NCI-H187 treated with DMSO at 0.1 percent for 48 hours (cell line): ENCODE measurements at places on chromosomes 11 and 22.

GRCh38 chr11:3867209-3868091 lies 12.0 kb downstream of the STIM1 start:
- no peak for DNase-seq

DNA sequence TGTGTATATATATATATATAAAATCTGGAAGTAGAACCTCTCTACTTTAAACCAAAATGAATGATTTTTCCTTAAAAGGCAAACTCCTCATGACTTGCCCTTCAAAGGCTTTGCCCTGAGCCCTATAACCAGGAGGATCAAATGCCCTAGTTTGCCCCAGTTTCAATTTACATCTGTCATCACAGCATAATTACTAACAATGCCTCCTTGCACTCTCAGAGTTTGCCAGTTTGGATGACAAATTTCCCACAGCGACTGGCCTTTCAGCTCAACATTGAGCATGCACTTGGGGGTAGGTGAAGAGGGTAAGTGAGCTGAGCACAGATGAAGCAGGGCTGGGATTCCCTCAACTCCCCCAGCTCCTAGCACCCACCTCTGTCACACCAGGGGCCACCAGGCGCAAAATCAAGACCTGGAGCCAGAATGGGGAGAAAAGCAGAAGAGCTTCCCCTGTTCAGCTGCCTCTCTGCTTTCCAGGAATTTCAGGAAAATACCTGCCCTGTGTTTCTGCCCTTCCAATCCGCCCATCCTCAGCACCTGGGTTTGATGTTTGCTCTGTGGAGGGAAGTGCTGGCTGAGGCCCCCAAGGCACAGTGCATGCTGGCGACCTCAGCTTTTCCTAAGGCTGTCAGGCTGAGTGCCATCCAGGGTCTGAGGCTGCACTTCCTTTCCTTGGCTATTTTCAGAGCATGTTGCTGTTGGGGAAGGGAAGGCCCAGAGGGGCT lies 67.5 kb downstream of the ADAMTS15 start:
- no peak for DNase-seq

DNA sequence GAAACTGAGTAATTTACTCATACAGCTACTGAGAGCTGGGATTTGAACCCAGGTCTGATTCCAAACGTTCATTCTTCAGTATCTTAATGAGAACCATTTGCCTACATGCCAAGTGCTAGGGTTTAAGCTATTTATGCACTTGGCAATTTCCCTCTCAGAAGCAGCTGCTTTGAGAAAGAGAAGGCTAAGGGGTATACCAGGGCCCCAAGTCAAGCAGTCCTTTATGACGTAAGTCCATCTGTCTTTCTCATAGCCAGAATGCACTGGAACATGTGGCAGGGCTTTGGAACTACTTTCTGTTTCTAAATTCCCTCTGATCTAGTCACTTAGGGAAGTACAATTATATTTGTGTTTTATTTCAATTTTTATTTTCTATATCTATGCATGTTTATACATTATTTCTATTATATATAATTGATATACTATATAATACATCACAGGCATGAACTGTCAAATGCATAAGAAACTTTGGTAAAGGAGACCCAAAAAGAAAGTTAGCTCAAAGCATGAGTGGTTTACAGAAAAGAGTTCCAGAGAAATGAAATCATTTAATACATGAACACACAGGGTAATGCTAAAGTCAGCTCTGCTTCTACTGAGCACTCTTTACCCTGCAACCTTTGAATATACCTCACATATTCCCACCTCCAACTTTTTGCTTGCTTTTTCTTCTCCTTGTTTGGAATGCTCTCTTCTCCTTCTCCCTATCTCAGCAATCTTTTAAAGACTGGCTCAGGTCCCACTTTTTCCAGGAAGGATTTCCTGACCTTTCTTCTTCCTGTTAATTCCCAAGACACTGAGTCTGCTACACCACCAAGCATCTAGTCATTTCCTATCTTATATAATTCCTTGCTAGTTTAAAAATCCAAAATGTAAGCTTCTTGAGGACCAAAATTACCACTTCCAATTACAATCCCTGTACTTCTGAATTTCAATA lies 80.5 kb upstream of the GDPD4 start:
- no peak for DNase-seq

GRCh38 chr11:46664612-46665011 lies 35.8 kb downstream of the ARHGAP1 start:
- no peak for DNase-seq

DNA sequence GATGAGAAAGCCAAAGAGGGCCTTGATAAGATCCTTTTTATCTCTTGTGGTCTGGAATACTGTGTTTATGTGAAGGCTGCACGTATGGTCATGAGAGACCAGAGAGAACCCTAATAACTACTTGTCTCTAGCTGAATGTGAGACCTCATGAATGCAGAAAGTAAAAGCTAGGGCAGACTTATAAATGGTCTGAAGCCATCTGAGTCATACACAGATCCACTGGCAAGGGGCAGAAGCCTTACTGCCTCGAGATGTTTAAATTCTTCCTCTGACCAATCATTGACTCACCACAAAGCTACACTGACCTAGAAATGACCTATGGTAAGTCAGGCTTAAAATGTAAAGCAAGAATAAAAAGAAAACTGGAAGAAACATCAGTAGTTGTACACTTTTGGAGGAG lies 22.7 kb upstream of the OR4B1 start:
- DNase-seq: no peak

DNA sequence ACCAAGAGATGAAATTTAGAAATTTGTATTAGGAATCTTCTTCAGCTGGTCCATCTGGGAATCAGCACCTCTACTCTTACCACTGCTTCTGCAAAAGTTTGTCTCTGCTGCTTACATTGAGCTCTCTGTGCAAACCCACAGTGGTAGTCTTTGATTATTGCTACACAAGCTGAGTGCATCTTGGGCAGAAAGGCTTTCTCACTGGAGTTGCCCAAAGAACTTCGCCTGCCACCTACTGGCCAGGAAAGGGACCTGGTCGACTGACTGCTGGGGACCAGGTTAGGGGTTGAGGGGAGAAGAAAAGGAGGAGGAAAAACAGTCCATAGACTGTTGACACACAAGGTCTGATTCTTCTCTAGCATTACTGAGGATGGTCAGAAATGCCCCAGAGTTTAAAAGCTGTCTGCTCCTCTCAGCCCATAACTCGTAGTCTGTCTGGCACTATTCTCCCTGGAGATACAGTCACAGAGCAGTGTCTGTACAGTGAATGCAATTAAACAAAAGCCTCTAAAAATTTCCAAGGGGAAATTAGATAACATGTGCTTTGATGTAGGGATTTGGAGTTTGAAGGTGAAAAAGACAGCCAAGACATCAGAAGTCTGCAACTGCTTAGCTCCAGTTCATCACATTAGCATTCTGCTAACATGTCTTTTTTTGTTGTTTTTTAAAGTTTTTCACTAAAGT lies 215.0 kb upstream of the CTSC start:
- no peak for DNase-seq

DNA sequence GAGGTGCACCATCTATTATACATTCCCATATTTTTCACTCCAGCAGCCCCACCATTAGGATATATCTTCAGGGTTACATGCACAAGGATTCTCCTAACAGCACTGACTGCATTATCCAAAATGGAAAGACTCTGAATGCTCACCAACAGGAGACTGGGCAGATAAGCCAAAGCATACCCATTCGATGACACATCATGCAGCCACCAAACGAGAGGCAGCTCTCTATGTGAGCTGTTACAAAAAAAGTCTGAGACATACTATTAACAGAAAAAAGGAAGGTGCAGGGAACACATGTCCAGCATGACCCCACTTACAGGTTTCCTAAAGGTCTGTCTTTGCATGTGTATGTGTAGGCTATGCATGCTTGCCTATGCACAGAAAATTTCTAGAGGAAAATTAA lies 12.4 kb upstream of the SERPIND1 start:
- DNase-seq: no peak

DNA sequence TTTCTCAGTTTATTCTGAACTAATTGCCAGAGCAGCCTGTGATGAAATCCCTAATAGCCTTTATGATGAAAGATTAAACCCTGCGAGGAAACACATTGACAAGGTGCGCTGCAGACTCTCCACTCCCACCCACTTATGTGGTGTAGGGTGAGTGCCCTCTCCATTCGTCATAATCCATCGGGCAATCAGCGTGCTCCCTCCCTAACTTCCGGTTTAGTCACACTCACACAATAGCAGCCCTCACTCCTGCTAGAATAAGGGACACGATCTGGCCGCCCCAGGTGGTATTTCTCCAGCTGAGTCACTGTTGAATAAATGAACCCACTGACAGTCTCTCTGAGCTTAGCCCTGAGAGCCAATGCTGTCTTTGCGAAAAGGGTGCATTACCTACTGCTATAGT lies 188.3 kb downstream of the OPCML start:
- DNase-seq: no peak

GRCh38 chr11:102780491-102780918 lies at the start of gene MMP10:
MMP10 (minus strand) TSS chr11:102780628; CDS start chr11:102780591, 37 bp downstream.
- no peak for DNase-seq

- DNase-seq: no peak
These were observed 54.7 kb downstream of the SMIM38 start for GRCh38 chr11:69210310-69211035.

DNA sequence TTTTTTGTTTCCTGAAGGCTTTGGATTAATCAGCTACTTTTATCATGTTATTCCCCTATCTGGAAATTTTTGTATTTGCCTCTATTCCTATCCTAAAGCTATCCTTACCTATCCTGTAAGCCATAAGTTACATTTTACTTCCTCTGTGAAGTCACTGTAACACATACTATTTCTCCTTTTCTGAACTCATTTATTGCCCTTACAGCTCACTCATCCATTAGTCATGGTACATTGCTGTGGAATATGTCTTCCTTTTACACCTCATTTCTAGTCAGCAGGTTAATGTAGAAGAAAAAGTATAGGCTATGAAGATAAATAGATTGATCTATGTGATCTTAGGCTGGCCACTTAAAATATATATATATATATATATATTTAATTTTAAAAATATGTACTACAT lies 28.0 kb downstream of the SWAP70 start:
- no peak for DNase-seq

DNA sequence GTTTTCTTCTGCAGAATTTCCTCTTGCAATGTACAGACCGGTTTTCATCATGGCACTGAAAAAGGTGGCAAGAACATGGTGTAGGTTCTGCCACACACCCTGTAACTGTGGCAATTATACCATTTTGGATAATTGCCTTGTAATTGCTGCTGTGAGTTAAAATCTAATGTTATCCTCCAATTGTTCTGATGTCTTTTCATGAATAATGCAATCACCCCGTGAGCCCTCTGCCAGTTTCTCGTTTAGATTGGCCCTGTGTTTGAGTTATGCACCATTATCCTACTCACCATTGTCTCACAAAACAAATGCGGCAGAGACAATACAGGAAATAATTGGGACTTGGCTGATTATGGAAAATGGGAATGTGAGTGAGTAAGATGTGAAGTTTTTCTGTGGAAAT lies 61.8 kb upstream of the MTNR1B start:
- DNase-seq: no peak

- no peak for DNase-seq
These were observed 93.3 kb downstream of the RCN1 start for GRCh38 chr11:32184041-32184722.

DNA sequence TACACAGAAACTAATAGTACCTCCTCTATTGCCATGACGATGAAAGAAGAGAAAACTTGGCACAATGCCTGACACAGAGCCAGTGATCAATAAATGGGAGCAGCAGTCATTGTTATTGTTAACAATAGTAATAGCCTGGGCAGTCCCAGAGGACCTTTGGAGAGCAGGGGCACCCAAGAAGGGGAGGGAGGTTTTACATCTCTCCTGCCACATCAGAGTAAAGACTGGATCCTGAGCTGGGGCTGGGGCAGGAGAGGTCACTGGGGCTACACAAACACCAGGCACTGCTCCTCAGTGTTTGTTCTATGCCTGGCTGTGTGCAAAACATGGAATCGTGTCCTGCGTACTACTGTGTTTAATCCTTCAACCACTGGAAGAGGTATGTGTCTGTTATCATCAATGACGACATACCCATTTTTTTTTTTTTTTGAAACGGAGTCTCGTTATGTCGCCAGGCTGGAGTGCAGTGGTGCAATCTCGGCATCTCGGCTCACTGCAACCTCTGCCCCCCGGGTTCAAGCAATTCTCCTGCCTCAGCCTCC lies 25.0 kb upstream of the CREB3L1 start:
- no peak for DNase-seq

DNA sequence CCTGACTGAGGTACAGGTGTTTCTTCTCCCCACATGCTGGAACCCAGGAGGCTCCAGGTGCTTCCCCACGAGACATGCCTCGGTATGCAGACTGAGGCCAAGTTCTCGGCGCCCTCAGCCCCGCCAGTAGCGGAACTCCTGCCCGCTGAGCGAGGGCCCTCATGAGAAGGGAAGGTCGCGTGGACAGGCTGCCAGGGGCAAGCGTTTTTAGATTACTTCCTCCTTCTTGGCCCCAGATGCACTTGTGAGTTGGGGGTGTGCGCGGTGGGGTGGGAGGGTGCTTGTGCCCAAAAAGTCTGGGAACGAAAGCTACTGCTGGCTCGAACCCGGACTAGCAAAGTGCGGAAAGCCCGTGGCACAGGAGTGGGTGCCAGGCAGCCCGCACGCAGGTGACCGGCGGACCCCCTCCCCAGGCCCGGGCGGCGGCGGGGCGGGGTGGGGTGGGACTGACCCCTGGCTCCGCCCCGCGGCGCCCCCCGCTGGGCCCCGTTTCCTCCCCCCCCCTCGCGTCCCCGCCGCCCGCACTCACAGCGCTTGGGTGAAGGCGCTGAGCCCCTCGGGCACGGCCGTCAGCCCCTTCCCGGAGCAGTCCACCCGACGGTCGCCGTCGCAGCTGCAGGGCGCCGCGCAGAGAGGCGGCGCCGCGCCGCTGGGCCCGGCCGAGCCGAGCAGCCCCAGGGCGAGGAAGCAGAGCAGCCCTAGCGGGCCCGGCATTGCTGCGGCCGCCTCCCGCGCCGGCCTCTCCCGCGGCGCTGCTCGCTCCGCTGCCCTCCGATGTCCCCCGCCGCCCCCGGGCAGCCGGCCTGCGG lies 797 bp downstream of the LGR4 start:
- DNase-seq: no peak

GRCh38 chr11:762421-763072 lies 14.7 kb downstream of the GATD1 start:
- no peak for DNase-seq

- no peak for DNase-seq
These were observed 209.2 kb upstream of the SORL1-AS1 start for GRCh38 chr11:121661880-121662486.

DNA sequence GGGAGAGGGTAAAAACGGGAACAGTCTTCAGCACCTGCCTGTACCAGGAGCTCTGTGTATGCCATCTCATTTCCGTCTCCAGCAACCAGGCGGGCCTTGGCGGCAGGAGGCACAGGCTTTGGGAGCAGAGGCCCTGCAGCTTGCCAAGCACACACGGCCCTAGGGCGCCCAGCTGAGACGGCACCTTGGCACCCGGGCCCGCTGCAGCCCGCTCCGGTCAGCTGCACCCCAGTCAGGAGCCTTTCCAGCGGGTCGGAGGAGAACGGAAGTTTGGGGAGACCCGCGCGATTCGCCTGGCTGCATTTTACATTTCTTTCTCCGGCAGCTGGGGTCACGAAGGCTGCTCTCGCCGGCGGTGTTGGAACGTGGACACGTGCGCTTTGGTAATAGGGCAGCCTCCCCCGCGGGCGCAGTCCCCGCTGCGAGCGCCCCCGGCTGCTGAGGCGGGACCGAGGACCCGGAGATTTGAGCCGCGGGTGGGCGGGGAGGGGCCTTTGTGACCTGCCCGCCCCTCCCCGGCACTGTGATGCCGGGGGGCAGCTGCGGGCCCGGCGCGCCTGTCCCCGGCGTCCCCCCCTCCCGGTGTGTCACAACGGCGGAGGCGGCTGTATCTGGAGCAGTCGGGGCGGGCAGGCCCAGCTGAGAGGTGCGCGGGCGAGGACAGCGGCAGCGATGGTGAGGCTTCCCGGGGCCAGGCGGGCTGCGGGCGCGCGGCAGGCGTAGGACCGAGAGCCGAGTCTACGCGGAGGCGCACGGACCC lies at the start of gene TUBA8:
Gene TUBA8, plus strand, starts transcription at position 616 of the 760 bp plus-strand sequence. Its CDS starts 57 bp downstream, at position 673.
- DNase-seq: no peak
